Immature natural killer cell (primary cell): ENCODE measurements at places on chromosomes 1 and 21. TPM values are rescaled to one million over a fixed set of nuclear protein-coding genes. Genes with fewer than 3 reads are reported as not detected.
A peak's percentile ranks its signal among the peaks of the same experiment; 100 is the strongest.

- no peak for DNase-seq
- H3K36me3 ChIP-seq: no peaks in the 10 kb centered on the region
- H3K4me1 ChIP-seq: no peaks in the 10 kb centered on the region
- H3K27me3 ChIP-seq: peaks cover 3% of the 10 kb centered on the region
Observed at GRCh38 chr1:241776911-241777310, 71.1 kb upstream of the EXO1 start.

GRCh38 chr1:32350785-32351398, 11.4 kb downstream of the FAM229A start:
- H3K4me3 ChIP-seq: peak overlapping the region; percentile 86
- peaks cover 4% of the 10 kb centered on the region for H3K27me3 ChIP-seq
- no peak for DNase-seq
- H3K4me1 ChIP-seq: peaks cover 44% of the 10 kb centered on the region

- peaks cover 3% of the 10 kb centered on the region for H3K27me3 ChIP-seq
- H3K4me3 ChIP-seq: no peak overlapping the region
- H3K27ac ChIP-seq: no peak overlapping the region
- DNase-seq: no peak
- no peaks in the 10 kb centered on the region for H3K4me1 ChIP-seq
Observed at GRCh38 chr1:25661043-25661815, 44.6 kb downstream of the MAN1C1 start.

- no peak overlapping the region for H3K4me3 ChIP-seq
- DNase-seq: no peak
- peaks cover 2% of the 10 kb centered on the region for H3K27me3 ChIP-seq
- no peaks in the 10 kb centered on the region for H3K4me1 ChIP-seq
Observed at GRCh38 chr1:5532811-5533210, 459.4 kb downstream of the NPHP4 start.

DNA sequence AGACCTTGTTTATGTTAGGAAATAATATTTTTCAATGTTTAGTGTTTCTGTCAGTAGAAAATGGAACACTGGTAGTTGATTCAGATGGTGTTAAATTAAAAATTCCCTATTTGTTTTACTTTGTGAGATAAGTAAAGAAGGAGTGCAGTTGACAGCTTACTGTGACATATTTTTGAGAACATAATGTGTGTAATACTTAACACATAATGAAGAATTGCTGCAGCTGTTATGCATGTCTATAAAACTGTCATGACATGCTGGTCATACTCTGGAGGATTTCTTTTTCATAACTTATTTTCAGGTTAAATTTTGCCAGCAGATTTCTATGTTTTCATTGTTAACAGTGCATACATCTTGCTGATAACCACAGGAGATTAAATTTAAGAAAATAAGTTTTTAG, 296.1 kb downstream of the CTH start:
- peaks cover 9% of the 10 kb centered on the region for H3K27me3 ChIP-seq
- no peak overlapping the region for H3K27ac ChIP-seq
- H3K4me1 ChIP-seq: no peaks in the 10 kb centered on the region
- no peak for DNase-seq

DNA sequence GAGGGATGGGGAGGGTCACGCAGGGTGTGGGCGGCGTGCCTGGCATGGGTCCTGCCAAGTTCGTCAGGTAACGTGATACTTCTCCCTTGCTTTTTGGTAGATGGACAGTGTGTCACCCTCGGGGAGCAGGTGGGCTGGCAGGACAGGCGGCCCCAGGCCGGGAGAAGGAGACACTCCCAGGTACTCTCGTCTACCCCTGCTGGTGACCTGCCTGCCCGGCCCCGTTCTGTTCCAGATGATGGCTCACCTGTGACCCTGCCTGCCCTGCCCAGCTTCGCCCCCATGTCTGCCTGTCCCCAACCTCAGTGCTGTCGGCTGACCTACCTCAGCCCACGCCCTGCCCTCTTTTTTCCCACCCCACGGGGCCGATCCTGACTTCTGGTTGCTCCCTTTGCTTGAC, 144.7 kb downstream of the PCBP3 start:
- peaks cover 16% of the 10 kb centered on the region for H3K27me3 ChIP-seq
- DNase-seq: no peak
- H3K27ac ChIP-seq: no peak overlapping the region
- no peaks in the 10 kb centered on the region for H3K4me1 ChIP-seq

KRTAP21-3 gene
- polyA plus RNA-seq: not detected

FCRL5 gene
- polyA plus RNA-seq: not detected

TIPRL gene
- 51.6 TPM for polyA plus RNA-seq
